Cerebellar nuclear complex (tissue), 1 donor: ENCODE measurements at places on chromosomes 6 and 20.

DNA sequence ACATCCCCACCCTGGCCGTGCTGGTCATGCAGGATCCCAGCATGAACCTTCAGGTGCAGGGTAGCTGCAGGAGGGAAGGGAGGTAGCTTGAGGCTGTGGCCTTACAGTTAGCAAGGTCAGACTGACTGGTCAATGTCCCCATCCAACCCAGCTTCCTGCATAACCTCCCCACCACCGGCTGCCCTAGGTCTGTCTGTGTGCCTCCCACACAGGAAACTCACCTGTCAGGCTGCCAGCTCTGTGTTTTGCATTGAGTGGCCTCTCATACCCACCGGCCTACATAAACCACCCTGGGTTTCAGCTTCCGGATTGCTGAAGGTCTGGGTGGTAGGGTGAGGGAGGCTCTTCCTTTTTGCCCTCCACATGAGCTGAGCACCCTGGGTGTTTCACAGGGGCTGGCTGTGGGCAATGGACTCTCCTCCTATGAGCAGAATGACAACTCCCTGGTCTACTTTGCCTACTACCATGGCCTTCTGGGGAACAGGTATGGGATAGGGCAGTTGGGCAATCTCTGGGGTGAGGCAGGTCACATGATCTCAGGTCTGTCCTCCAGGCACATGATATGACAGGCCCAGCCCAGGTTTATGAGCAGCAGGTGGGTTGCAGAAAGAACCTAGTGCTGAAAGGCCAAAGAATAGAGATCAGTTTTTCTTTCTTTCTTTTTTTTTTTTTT, 1.8 kb downstream of the CTSA start:
- DNase-seq: no peak

DNA sequence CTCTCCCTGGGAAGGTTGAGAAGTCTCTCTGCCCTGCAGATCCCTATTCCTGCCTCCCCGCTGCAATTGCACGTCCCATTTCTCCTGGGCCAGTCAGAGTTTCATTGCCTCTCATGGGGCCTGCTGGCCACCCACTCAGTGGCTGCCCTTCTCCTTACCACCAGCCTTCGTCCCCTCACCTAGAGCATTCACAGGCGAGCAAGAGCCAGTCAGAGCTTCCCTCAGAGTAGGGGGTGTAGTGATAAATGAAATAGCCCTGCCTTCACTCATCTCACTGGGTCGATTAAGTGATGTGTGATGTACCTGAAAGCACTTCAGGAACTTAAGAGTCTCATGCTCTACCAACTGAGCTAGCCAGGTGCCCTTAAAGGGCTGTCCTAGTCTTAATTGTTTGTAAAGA, 52.0 kb upstream of the FANCE start:
- DNase-seq: no peak

- no peak for DNase-seq
These were observed 349.8 kb upstream of the ARID1B start for GRCh38 chr6:156427345-156427744.

DNA sequence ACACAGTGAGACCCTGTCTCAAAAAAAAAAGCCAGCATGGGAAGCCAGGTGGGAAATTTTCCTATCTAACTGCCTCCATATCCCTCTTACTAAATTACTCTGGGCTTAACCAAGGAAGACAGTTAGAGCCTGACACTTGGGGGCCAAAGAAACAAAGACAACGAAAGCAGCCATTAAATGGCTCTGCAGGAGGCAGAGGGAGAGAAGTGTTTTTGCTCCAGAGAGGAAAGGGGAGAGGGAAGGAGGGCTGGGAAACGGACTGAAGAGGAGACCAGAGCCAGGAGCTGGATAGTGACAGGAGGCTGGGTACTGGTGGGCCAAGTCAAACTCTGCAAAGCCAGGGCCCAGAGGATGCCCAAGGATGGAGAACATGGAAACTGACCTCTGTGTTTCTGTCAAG, 10.7 kb upstream of the TGIF2 start:
- no peak for DNase-seq

- DNase-seq: no peak
These were observed 113.7 kb upstream of the ENPP5 start for GRCh38 chr6:46284475-46284874.

DNA sequence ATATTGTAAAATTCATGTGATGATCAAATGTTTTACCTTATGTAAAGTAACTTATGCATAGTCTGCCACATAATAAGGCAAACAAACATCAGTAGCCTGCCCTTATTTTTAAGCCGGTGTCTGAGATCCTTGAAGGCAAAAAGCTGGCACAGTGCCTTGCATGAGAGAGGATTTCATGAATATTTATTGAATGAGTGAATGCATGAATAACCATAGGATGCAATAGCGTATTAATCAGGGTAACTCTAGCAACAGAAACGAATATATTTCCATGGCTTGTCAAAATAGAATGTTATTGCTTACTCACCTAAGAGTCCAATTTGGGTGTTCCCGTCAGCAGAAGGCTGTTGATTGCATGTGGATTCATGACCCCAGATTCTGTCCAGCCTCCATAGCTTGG, 34.9 kb downstream of the BTBD3 start:
- DNase-seq: no peak

DNA sequence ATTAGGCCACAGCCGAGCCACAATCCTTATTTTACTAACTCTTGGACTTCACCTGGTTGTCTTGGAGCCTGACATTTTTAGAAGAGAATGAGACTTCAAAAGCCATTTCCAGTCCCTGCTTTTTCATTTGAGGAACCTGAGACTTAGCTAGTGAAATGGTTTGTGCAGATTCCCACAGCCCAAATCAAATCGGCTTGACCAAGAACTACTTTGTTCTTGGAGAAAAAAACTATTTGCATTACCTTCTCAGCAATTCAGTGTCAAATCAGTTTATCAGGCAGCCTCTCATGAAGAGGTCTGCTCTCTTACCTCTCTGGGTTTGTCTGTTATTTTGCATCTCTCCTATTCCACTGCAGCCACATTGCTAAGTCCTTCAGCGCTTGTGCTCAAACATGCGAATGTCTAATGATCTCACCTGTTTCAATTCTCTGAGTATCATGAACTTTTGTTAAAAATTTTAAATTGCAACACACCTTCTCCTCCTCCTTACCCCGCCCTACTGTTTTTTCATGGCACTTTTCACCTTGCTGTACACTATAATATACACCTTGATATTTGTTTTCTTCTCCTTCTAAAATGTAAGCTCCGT, 573 bp upstream of the IFNGR1 start:
- no peak for DNase-seq

DNA sequence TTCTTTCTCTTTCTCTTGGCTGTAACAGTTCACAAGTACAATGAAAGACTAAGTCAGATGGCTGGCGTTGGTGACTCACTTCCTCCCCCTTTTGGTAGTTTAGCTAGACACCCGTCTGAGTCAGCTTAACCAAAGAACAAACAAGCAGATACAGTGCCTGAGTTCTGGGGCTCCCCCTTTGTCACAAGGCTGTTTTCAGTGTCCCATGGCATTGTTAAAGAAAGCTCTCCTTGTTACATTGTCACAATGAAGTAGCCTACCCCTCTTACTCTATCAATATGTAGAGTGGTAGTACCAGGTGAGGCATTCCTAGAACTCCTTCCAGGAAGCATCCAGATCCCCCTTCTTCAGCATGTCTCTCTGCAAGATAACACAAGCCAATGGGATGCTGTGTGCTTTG, 38.6 kb downstream of the KIAA0408 start:
- no peak for DNase-seq

DNA sequence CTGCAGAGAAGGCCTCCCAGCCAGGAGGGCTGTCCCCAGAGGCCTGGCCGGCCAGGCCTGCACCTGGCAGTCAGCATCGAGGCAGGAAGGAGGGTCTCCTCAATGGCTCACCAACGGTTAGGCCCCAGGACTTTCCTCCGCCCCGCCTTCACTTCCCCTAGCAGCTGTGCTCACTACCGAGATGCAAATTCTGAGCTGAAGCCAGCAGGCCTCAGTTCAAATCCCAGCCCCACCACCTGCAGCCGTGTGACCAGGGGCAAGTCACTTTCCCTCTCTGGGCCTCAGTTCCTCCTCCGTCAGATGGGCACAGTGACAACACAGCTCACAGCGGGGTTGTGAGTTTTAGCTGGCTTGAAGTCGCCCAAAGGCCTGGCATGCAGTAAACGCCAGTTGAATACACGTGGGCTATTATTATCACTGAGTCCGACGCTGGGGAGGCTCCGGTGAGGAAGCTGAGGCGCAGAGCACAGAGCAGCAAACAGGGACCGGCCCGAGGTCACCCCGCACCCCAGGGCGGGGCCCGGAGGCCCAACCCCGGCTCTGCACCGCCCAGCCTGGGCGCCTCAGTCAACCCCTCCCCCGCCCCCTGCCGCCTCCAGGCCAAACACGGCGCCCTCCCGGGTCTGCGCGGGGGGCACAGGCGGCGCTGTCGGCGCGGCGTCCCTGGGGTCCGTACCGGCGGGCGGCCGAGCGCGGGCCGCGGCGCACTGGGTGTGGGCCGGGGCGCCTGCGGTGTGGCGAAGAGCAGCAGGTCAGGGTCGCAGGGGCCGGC, 671 bp downstream of the E2F1 start:
- no peak for DNase-seq

DNA sequence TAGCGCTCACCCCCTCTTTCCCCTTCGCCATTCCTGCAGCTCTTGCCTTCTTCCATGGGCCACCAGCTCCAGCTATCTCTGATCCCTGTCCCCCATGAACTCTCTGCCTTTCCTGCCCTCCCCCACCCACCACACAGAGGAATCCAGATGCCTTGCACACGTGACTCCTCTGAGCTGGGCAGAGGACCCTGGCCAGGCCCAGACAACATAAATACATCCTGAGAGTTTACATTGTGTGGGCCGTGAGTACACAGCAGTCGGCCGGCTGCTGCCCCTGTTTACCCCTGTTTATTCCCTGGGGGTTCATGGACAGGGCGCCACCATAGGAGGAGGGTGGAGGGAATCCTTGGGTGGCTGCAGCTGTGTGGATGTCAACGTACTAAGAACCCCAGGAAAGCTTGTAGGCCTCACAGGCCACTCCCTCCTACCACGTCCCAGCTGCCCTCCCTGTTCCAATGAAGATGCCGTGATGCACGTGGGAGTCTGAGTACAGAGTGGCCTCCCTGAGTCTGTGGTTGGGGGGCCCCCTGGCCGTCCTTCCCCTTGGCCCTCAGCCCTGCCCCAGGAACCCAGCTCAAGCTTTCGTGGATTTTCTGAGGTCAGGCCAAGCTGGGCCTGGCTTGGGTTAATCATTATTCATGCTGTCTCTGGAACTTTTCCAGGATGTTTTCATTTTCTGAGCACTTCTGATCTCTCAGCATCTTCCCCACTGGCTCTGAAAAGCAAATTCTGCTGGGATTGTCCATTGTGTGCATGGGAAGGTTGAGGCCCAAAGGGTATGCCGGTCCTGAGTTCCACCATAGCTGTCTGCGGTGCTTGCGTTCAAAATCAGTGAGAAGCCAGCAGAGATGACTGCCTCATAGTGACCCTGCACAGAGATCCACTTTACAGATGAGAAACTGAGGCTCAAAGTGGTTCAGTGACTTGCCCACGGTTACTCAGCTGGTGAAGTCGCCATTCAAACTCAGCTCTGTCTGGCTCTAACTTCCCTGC, 136.3 kb downstream of the MRPL14 start:
- no peak for DNase-seq

DNA sequence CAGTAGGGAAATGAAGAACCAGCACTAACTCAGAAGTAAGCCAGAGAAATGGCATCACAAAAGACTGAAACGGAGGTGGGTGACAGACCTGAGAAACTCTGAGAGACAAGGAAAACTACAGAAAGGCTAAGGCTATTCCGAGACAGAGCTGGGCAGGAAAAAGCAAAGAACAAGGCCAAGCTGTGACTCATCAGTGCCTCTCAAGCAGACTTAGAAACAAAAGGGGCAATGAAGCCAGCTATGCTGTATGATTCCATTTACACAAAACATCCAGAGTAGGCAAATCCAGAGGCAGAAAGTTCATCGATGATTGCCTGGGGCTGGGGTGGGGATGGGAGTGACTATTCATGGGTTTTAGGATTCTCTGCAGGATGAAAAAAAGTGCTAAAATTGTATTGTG, 50.0 kb downstream of the SLC23A2 start:
- no peak for DNase-seq

- DNase-seq: no peak
These were observed 25.1 kb downstream of the MMP24 start for GRCh38 chr20:35251613-35251940.

DNA sequence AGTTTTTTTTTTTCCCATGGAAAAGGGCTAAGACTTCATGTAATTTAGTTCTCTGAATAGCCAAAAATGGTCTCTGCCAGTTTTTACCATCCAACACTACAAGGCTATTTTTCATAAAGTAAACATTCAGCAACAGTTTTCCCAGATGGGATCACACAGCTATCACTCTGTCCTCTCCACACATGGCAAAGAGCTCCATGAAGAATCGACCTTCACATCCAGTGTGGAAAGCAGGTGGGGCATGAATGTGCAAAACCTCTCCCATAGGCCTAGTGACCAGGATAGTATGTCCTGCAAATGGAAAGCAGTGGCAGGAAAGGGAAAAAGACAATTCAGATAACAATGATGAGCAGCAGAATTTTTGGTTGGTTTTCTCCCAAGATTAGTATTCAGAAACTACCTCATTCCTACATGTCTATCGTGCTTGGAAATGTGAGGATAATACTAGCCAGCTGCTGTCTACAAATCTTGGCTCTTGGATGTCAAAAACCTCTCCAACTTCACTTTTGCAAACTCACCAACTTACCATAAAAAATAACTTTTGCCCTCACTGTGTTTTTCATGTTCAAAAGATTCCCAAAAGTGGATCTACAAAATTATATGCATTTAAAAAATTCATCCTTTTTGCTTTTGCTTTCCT, 159.7 kb upstream of the MCHR2 start:
- DNase-seq: no peak

- DNase-seq: no peak
These were observed 100.3 kb upstream of the SRSF6 start for GRCh38 chr20:43357352-43357751.

DNA sequence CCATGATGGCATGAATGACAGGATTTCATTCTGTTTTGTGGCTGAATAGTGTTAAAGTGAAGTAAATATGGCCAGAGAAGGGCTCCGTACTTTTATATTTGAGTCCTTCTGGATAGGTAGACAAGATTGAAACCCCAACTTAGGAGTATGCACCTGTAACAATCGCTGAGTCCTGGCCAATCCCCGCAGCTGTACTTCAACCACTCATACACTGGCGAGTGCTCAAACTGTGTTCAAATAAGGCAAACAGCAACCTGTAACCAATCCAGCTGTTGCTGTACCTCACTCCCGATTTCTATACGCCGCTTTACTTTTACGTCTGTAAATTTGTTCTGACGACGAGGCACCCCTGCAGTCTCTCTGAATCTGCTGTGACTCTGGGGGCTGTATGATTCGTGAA, 6.7 kb downstream of the TTLL2 start:
- no peak for DNase-seq
